Activated CD8-positive, alpha-beta memory T cell treated with anti-CD3 and anti-CD28 coated beads, Interleukin-2, amount 10 ng/mL, durations not matched to agents 7 days and 5 days (primary cell): ENCODE measurements at places on chromosomes 6 and 20. TPM values are rescaled to one million over a fixed set of nuclear protein-coding genes. Genes with fewer than 3 reads are reported as not detected.
A peak's percentile ranks its signal among the peaks of the same experiment; 100 is the strongest.

GRCh38 chr6:93079061-93079460 is 340.3 kb downstream of the EPHA7 start:
- no peak for DNase-seq

NFATC2 gene
- total RNA-seq = 39.9 TPM

DNA sequence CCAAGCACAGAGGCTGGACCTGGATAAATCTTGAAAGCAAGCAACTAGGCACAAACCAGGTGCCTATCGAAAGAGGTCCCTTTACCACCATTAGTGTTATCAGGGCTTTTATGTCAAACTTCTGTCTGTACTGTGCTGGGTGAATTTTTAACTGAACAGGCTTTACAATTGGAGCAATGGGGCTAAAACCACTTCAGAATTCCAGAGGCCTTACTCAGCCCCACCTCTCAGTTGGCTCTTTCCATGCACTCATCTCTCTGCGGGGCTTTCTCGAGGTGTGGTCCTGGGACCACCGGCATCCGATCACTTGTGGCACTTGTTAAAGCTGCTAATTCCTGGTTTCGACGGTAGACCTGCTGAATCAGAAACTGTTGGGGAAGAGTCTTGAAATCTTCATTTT is 232.5 kb downstream of the SOX4 start:
- DNase-seq = no peak

DNA sequence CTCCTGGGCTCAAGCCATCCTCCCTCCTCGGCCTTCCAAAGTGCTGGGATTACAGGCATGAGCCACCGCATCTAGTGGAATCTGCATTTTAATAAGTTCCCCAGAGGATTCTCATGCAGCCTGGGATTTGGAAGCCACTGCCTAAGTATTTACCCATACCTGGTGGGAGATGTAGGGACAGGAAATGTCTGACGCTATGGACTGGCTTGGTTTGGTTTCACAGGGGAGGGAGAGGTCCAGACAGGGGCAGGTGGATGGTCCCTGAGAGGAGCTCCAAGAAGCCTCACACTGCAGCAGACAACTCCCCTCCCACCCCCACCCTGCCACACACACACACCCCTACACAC is 4.4 kb downstream of the VSTM2L start:
- DNase-seq = no peak

GRCh38 chr6:157488058-157488457 is 107.1 kb downstream of the ZDHHC14 start:
- DNase-seq = no peak

GRCh38 chr6:40472353-40472752 is 114.8 kb downstream of the LRFN2 start:
- DNase-seq = no peak

BHLHE23 gene
- total RNA-seq = not detected

GJA10 gene
- total RNA-seq = 0.35 TPM

KCNK15 gene
- total RNA-seq = not detected

- no peak for DNase-seq
Observed at GRCh38 chr6:109511832-109512231, 28.8 kb upstream of the ZBTB24 start.

- DNase-seq = no peak
Observed at GRCh38 chr20:60630609-60631008, 621.5 kb upstream of the CDH4 start.

SAMD3 gene
- total RNA-seq = 47.9 TPM

GRCh38 chr6:111534231-111534751 is 51.3 kb upstream of the REV3L start:
- no peak for DNase-seq

GRCh38 chr6:143126574-143126941 is 65.9 kb downstream of the AIG1 start:
- no peak for DNase-seq

CTAGE9 gene
- total RNA-seq = not detected

GRCh38 chr6:5525209-5525608 is 263.9 kb downstream of the FARS2 start:
- no peak for DNase-seq

BMP2 gene
- not detected for total RNA-seq

- DNase-seq = peak; percentile 74
Observed at GRCh38 chr6:42017021-42017643, 33.2 kb upstream of the TAF8 start.

SLC25A27 gene
- total RNA-seq = 0.12 TPM

DNA sequence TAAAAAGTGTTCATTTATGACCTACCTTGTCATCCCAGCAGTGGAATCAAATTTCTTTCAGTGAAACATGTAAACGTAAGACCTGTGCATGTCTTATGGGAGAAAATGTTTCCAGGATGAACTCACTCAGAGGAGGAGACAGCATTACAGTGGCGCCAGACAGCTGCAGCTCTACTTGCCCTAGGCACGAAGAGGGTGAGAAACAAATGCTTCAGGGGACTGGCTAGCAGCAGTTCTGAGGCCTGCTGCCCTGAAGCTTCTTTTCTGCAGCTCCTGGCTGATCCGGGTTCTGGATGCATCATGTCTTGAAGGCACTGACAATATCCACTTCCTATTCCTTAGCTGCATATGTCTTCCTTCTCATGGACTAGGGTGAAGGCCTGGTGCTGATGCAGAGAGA is 120.2 kb downstream of the QRSL1 start:
- DNase-seq = no peak

PNPLA1 gene
- not detected for total RNA-seq
